ENCODE measurements at places on chromosomes 16 and 17. TPM values are rescaled to one million over a fixed set of nuclear protein-coding genes. Genes with fewer than 3 reads are reported as not detected.

Gene DNAH9
- not detected for total RNA-seq

Gene CYGB
- total RNA-seq = not detected

Gene RNF43
- not detected for total RNA-seq

Gene AOC2
- total RNA-seq = 1.1 TPM

Gene ZNF688
- total RNA-seq = 22.8 TPM

Gene KCNH6
- not detected for total RNA-seq

Gene PRAC2
- total RNA-seq = not detected

Gene CIBAR2
- total RNA-seq = not detected

DNA sequence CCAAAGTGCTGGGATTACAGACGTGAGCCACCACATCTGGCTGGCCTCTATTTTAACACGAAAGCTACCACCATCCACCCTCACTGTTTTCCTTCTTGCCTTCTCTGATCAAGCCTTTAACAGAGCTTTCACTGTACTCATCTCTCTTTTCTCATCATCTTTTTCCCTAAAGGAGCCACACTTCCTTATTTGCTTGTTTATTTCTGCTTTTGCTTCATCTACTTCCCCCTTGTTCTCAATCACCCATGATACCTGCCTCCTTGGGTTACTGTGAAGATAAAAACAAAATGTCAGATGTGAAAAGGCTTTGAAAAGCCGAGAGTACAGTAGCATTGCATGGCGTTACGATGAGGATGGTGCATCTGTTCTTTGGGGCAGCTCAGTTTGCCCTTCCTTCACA lies 79.9 kb downstream of the ZNF18 start:
- DNase-seq = no peak

DNA sequence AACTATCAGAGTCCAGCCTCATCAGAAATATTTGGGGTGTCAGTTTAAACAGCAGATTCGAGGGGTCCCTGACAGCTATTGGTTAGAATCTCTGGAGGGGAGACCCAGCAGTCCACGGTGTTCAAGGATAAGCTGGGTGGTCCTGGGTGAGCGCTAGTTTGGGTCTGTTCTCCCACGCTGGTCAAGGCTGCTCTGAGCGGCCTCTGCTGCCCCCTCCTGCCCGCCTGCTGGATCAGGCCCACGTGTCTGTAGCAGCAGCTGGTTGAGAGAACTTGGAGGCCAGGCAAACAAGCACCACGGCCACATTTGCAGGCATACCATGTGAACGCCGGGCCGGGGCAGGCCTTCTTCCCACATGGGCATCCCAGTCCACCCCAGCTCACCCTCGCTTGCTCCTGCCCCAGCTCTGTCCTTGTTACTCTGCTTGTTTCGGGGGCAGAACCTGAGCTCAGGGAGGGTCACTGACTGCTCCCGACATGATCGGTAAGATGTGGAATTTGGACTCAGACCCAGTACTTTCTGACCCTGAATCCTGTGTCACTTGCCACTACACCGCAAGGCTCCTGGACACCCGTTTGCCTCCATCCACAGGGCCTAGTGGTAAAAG lies 7.4 kb downstream of the FOXF1 start:
- DNase-seq = peak; percentile 21

DNA sequence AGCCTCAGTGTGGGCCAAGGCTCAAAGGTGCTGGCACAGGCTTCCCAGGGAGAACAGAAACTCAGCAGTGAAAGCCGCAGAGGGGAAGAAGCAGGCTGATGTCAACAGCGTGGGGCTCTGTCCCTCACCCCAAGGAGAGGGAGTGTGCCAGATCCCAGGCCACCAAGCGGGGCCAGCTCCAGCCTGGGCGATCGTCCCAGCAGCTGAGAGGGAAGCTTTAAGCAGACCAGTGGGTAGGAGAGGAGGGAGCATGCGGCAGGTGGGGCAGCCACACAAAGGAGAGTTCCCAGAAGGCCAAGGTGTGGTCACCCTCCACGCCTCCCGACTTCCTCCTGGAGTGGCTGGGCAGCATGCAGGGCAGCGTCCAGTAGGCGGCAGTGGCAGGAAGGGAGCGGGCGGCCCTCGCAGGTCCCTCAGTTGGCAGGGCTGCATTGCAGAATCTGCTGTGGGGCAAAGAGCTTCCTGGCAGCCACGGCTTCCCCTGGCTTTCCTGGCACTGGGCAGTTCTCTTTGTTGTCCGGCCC lies 6.0 kb downstream of the SYNGR2 start:
- no peak for DNase-seq

DNA sequence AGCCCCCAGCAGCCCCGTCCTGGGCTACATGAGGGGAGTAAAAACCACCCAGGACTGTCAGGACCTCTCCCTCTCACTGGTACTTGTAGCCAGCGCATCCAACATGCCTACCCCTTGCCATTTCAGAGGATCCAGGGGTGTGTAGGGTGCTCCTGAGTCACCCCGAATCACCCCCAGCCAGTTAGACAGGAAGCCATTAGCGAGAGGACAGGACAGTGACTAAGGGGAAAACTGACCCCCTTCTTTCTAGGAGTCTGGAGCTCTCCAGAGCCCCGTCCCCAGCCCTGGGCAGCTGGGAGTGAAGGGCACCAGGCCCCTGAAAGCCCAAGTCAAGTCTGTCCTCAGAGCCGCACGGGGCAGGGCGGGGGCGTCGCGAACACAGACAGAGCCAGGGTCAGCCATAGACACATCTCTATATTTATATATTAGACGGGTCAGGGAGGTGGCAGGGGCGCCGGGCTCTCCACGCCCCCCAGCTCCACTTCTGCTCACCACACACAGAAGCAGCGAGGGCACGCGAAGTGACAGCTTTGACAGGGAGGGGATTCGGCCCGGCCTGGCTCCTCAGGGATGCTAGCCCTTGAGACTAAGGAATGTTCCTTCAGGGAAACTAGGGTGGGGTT lies 485 bp upstream of the GDPD3 start:
- no peak for DNase-seq

GRCh38 chr16:29756654-29757053 lies 10.9 kb upstream of the C16orf54 start:
- DNase-seq = no peak

DNA sequence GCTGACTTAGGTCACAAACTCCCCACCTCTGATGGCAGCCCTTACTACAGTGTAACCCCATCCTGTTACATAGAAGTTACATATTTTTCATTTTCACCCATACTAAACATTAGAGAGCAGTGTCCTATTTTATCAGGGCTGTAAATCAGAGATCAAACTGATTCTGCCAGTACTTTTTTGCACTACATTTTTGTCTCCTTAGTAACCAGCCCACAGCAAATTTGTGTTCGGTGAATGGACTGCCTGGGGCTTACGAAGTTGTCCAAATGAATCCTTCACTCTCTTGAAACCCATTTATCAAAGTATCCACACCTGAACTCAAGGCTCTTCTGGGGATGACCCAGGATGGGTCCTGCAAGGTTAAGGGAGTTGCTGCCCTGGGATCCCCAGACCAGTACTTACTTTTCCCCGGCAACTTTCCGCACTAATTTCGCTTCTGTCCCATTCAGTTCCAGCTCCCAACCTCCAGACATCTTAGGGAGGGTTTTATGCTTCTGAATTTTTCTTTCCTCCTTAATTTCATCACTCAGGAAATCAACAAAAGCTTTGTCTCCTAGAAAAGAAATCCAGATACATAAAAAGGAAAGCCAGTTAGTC lies 1.1 kb downstream of the C1QBP start:
- DNase-seq = no peak

DNA sequence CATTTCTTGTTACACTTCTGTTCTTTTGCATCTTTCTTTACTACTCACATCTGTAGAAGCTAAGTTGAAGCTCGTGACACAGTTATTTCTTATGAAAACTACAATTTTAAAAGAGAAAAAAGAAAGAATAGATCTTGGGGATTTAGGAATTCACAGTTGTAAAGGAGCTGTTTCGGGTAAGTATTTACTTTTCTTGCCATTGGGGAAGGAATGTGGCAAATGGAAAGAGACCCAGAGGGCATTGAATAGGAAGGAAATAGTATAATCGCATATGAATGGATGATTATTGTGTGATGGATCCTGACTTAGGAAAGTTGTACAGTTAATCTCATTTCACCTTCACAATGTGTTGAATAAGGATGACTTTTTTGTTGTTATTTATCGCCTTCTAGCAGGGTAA lies 914.1 kb upstream of the CDH8 start:
- DNase-seq = no peak

GRCh38 chr17:39027455-39028035 lies 60.3 kb upstream of the FBXO47 start:
- no peak for DNase-seq

GRCh38 chr16:426115-426905 lies 861 bp downstream of the RAB11FIP3 start:
- DNase-seq = no peak
